ENCODE measurements at places on chromosomes 1 and 21. TPM values are rescaled to one million over a fixed set of nuclear protein-coding genes. Genes with fewer than 3 reads are reported as not detected.

Gene ARMH1
- 0.25 TPM for total RNA-seq

Gene RSPO1
- not detected for total RNA-seq

Gene TEX35
- not detected for total RNA-seq

Gene RNU1-4
- 6,751 TPM for total RNA-seq

Gene PALMD
- total RNA-seq = 77.9 TPM

Gene ATP6V1G3
- total RNA-seq = not detected

Gene C1orf35
- total RNA-seq = 8.7 TPM

Gene AMY1A
- total RNA-seq = not detected

Gene BRINP2
- total RNA-seq = 0.06 TPM

All from bladder microvascular endothelial cell (primary cell).